ENCODE measurements at places on chromosomes 13 and 19. TPM values are rescaled to one million over a fixed set of nuclear protein-coding genes. Genes with fewer than 3 reads are reported as not detected.

Gene KLK15
- not detected for total RNA-seq

DNA sequence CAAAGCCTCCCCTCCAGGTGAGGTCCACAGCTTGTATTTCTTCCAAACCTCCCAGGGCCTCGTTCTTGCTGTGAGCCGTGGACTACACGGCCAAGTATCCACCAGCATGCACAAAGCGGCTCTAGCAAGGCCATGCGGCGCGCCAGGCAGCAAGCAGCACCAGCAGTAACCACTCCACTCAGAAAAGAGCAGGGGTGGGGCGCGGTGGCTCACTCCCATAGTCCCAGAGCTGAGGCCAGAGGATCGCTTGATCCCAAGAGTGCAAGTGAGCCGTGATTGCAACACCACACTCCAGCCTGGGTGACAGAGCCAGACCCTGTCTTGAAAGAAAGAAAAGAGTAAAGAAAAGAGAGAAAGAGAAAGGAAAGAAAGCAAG lies 4.7 kb downstream of the CCDC8 start:
- H3K27me3 ChIP-seq: no peaks in the 10 kb centered on the region
- peaks cover 29% of the 10 kb centered on the region for H3K4me1 ChIP-seq
- no peak overlapping the region for H3K27ac ChIP-seq

GRCh38 chr19:58007285-58007684 lies 4.7 kb upstream of the ZNF606 start:
- H3K4me3 ChIP-seq: no peak overlapping the region
- H3K36me3 ChIP-seq: peaks cover 27% of the 10 kb centered on the region
- no peaks in the 10 kb centered on the region for H3K27me3 ChIP-seq
- no peak for DNase-seq

Gene AMER2
- 2.0 TPM for total RNA-seq

DNA sequence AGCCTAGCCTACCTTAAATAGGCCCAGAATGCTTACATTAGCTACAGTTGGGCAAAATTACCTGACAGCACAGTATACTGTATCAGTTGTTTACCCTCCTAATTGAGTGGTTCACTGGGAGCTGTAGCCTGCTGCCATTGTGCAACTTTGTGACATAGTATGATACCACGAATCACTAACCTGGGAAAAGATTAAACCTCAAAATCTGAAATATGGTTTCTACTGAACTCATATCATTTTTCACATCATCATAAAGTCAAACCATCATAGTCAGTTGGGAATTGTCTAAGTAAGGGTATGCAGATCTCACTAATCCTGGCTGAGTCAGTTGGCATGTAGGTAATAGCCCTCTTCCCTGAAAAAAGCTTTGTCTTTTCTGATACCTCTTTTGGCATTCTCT lies 9.2 kb downstream of the PAN3 start:
- H3K27me3 ChIP-seq: no peaks in the 10 kb centered on the region
- H3K36me3 ChIP-seq: no peaks in the 10 kb centered on the region
- H3K27ac ChIP-seq: no peak overlapping the region
- no peak overlapping the region for H3K4me3 ChIP-seq

Gene C19orf38
- total RNA-seq: 9.0 TPM

Gene PCDH8
- not detected for total RNA-seq

Gene SYCN
- not detected for total RNA-seq

- H3K27me3 ChIP-seq: no peaks in the 10 kb centered on the region
- no peak for DNase-seq
- H3K4me1 ChIP-seq: peaks cover 47% of the 10 kb centered on the region
- peak overlapping the region; percentile 42 for H3K27ac ChIP-seq
Measured at GRCh38 chr19:40598918-40599307, 2.3 kb upstream of the LTBP4 start.

Gene ZNF563
- 3.2 TPM for total RNA-seq

Gene SHD
- total RNA-seq: not detected

Gene OR10H4
- total RNA-seq: not detected

DNA sequence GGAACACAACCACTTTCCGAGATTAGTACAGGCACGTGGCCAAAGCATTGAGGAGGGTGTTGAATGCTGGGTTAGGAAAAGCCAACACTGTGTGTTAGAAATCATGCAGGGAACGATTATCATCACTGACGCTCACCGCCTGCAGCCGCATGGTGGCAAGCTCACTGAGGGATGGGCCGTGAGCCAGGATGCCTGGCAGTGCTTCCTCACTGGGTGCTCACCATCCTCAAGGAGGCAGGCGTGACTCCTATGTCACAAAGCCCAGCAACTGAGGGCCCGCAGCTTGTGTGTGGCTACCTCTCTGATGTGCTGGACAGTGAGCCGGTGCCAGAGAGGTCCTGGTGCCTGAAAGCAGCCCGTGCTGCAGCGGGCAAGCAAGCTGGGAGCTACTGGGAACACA lies 30.4 kb upstream of the TIMM44 start:
- H3K4me1 ChIP-seq: no peaks in the 10 kb centered on the region
- peaks cover 53% of the 10 kb centered on the region for H3K36me3 ChIP-seq
- no peak overlapping the region for H3K27ac ChIP-seq
- H3K4me3 ChIP-seq: no peak overlapping the region
- no peak for DNase-seq
- no peaks in the 10 kb centered on the region for H3K27me3 ChIP-seq

DNA sequence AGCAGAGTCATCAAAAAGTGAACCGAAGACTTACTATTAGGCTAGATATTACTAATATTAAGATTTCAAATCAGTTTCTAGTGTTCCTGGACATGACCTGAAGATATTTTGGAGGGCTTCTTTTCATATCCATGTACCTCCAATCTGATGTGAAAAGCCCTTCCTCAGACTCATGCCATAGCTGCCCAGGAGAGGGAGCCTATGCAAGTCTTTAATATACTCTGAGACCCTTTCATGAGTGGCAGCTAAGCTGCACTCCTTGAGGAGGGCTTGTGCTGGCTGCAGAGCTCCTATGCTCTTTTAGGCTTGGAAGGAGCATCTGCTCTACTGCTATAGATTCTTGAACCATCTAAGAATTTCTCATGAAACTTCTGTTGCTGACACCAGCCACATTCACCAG lies 715.3 kb downstream of the OLFM4 start:
- DNase-seq: no peak
- H3K4me1 ChIP-seq: no peaks in the 10 kb centered on the region
- no peak overlapping the region for H3K4me3 ChIP-seq
- no peak overlapping the region for H3K27ac ChIP-seq
- no peaks in the 10 kb centered on the region for H3K27me3 ChIP-seq

DNA sequence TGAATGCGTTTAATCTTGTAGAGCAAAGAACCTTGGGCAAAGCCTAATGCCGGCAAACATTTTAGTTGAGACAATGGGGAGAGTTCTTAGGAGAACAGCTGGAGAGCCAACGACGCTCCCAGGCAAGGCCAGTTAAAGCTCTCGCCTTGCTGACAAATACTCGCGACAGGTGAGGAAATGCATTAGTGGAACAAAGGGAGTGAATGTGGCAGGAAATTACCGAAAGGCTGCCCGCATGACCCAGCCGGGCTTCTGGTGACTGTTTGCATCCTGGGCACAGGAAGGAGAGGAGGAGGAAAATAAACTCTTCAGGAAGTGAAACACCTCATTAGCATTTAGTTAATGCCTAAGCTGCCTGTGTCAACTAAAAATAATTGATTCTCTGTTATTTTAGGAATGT lies 74.6 kb downstream of the SHISA2 start:
- DNase-seq: peak; percentile 50
- peaks cover 11% of the 10 kb centered on the region for H3K4me1 ChIP-seq
- no peak overlapping the region for H3K27ac ChIP-seq

DNA sequence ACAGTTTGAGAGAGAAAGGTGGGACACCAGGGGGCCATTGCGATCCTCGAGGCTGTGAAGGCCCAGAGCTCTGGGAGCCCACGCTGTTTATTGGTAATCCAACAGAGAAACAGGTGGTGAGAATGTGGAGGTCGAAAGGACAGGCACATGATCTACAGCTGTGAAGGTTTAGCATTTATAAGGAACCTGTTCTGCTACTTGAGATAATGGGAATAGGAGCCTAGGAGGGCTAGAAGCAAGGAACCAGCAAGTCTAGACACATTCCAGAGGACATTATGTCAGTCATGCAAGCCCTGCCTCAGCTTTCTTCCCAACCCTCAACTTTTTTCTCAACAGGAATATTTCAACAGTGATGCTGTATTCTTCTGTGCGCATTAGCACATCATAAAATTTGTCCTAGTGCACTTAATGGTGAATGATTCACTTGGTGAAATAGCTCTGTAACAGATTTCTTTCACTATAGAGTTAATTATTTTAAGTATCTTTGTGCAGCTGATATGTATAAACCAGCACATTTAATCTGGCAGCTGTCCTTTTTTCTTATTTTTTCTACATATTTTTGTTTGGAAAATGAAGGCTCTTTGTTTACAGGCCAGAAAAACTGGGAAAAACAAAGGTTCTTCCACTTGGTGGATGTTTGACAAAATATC lies 25.4 kb downstream of the ZNF90 start:
- no peak for DNase-seq
- peaks cover 22% of the 10 kb centered on the region for H3K36me3 ChIP-seq
- H3K4me3 ChIP-seq: no peak overlapping the region
- no peaks in the 10 kb centered on the region for H3K27me3 ChIP-seq

GRCh38 chr19:14023404-14024235 lies 4.3 kb upstream of the RLN3 start:
- H3K27me3 ChIP-seq: no peaks in the 10 kb centered on the region
- H3K36me3 ChIP-seq: no peaks in the 10 kb centered on the region
- H3K27ac ChIP-seq: peak overlapping the region; percentile 80
- H3K4me3 ChIP-seq: no peak overlapping the region
- H3K4me1 ChIP-seq: no peaks in the 10 kb centered on the region

Gene TMPRSS9
- 0.09 TPM for total RNA-seq

DNA sequence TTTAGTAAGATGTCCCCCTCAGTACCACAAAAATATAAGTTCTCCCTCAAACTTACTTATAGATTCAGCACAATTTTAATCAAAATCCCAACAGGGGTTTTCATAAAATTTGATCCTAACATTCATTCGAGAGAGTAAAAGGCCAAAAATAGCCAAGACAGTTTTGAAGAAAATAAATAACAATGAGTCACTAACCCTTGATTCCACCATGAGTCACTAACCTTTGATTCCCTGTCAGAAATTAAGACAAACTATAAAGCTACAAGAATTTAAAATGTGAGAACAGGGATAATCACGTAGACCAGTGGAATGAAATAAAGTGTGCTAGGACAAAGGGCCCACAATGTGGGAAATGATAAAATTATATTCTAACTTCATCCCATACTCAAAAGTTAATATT lies 320.3 kb downstream of the SUCLA2 start:
- no peaks in the 10 kb centered on the region for H3K27me3 ChIP-seq
- no peak overlapping the region for H3K4me3 ChIP-seq
- no peaks in the 10 kb centered on the region for H3K4me1 ChIP-seq

Gene ZNF682
- 9.6 TPM for total RNA-seq

GRCh38 chr13:45933203-45933908 lies 81.8 kb upstream of the SIAH3 start:
- H3K27ac ChIP-seq: no peak overlapping the region
- no peaks in the 10 kb centered on the region for H3K36me3 ChIP-seq
- no peak for DNase-seq
- peaks cover 14% of the 10 kb centered on the region for H3K4me1 ChIP-seq

DNA sequence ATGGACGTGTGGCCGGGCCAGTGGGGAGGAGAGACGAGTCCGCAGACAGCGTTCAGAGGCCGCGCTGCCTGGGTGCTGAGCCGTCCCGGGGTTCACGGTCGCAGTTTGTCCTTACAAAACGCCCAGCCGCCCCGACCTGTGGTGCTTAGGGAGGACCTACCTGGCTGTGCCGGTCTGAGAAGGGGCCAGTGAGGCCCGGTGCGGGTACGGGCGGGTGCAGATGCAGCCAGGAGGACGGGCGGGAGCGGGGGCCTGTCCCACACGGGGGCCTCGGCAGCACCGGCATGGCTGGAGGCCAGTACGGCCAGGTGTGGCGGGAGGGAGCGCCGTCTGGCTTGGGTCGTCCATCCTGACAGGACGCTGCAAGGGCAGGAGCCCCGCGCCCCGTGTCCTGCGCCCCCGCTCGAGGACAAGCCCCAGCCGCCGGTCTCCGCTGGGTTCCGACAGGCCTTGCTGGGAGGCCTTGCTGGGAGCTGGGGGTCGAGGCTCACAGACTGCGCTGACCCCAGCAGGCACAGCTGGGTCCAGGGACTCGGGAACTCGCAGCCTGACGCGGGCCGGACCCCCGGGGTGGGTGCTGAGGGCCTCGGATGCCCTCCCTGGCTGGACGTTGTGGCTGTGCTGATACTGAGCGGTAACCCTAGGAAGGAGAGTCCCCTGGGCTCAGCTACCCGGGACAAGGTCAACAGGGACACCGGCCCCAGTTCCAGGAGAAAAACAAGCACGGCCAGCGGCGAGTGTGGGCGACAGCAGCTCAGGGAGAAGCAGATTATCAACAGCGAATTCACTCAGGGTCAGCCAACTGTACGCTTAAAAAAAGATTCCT lies 5.3 kb upstream of the PROZ start:
- peaks cover 6% of the 10 kb centered on the region for H3K27me3 ChIP-seq
- H3K4me3 ChIP-seq: peak overlapping the region; percentile 25
- H3K27ac ChIP-seq: peak overlapping the region; percentile 90
- H3K4me1 ChIP-seq: no peaks in the 10 kb centered on the region

DNA sequence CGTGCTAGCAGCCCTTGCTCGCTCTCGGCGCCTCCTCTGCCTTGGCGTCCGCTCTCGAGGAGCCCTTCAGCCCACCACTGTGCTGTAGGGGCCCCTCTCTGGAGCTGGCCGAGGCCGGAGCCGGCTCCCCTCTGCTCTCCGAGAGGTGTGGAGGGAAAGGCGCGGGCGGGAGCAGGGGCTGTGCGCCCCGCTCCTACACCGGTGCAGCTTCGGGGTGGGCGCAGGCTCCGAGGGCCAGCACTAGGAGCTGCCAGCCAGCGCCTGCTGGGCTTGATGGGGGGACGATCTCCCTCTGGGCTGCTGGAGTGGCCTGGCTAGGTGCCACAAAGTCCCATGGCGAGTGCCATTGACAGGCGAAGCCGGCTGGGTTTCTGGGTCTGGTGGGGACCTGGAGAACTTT lies 365.5 kb downstream of the SLITRK1 start:
- H3K4me3 ChIP-seq: no peak overlapping the region
- DNase-seq: no peak
- H3K27me3 ChIP-seq: no peaks in the 10 kb centered on the region

GRCh38 chr13:20264271-20265018 lies 32.3 kb upstream of the GJB6 start:
- no peaks in the 10 kb centered on the region for H3K4me1 ChIP-seq
- no peak for DNase-seq
- H3K27ac ChIP-seq: no peak overlapping the region
- no peaks in the 10 kb centered on the region for H3K27me3 ChIP-seq

- DNase-seq: no peak
- H3K27ac ChIP-seq: no peak overlapping the region
- no peak overlapping the region for H3K4me3 ChIP-seq
- H3K36me3 ChIP-seq: peaks cover 18% of the 10 kb centered on the region
- no peaks in the 10 kb centered on the region for H3K4me1 ChIP-seq
Measured at GRCh38 chr13:19658831-19659230, 25.4 kb downstream of the MPHOSPH8 start.

DNA sequence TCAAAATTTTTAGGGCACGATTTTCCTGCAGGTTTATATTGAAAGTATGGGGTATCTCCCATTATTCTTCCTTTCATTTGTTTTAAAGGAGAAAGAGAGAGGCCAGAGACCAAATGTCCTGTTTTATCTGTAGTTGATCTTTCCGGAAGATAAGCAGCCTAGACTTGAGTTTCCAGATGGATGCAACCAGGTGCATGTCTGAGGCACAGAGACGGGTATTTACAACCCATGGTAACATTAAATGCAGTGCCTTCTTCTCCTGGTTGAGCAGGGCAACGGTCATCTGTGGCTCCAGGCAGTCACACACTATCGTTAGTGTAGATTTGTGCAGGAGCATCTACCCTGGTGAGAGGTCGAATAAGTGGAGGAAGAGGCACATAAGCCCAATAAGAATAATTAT lies 1507.1 kb downstream of the UQCRFS1 start:
- no peak overlapping the region for H3K4me3 ChIP-seq
- no peak overlapping the region for H3K27ac ChIP-seq
- H3K4me1 ChIP-seq: no peaks in the 10 kb centered on the region
- no peaks in the 10 kb centered on the region for H3K36me3 ChIP-seq
- H3K27me3 ChIP-seq: no peaks in the 10 kb centered on the region
